ENCODE measurements at places on chromosomes 3 and 15. TPM values are rescaled to one million over a fixed set of nuclear protein-coding genes. Genes with fewer than 3 reads are reported as not detected.
A peak's percentile ranks its signal among the peaks of the same experiment; 100 is the strongest.

GRCh38 chr15:89836267-89837133, 21.8 kb upstream of the ANPEP start:
- no peak for DNase-seq

GRCh38 chr15:25175789-25176615, 221.2 kb downstream of the SNRPN start:
- DNase-seq = peak; percentile 5

Gene IMP3
- 45.3 TPM for total RNA-seq

DNA sequence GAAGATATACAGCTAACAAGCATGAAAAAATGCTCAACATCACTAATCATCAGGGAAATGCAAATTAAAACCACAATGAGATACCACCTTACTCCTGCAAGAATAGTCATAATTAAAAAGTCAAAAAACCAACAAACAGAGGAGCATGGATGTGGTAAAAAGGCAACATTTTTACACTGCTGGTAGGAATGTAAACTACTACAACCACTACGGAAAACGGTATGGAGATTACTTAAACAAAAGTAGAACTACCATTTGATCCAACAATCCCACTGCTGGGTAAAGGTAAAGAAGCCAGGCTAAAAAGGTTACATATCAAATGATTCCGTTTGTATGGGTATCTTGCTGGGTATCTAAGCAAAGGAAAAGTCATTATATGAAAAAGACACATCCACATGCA, 53.8 kb downstream of the STAG1 start:
- DNase-seq = no peak

Gene SCAANT1
- not detected for total RNA-seq

DNA sequence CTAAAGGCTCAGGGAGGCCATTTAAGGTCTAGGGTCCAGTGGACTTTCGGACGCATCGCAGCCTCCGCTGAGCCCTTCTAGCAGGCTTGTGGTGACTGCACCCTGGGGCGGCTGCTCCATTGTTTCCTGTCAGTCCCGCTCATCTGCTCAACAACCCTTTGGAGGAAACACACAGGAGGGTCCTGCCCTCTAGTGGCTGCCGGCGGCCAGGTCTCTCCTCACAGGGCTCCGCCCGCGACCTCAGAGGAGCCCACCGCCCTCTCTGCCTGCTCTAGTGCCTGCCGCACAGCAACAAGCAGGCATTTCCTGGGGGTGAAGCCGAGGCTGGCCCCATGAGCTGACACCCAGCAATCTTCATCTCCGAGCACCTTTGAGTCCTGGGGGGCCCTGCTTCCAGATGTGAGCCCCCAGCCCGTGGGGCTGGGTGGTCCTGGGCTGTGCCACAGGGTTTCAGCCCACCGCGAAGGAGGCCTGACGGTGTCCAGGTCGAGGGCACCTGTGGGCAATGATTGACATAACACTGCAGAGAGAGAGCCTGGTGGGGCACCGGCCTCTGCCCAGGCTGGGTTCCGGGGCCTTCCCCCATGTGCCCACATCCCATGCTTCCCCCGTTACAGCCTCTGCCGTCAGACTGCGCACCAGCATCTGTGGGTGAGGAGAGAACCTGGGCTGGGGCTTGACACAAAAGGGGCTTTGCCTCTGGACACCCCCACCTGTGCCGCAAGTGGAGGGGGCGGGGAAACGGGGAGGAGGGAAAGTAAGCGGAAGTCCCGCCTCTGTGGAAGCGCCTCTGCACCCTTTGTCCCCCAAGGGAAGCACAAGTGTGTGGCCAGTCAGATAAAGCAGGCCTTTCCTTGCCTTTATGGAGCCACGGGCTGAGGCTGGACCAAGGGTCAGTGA, 27.0 kb upstream of the SFMBT1 start:
- DNase-seq = peak; percentile 90

- DNase-seq = no peak
These were observed 46.2 kb downstream of the OSBPL10 start for GRCh38 chr3:31934866-31935265.
